ENCODE measurements at places on chromosomes 7 and 10.

DNA sequence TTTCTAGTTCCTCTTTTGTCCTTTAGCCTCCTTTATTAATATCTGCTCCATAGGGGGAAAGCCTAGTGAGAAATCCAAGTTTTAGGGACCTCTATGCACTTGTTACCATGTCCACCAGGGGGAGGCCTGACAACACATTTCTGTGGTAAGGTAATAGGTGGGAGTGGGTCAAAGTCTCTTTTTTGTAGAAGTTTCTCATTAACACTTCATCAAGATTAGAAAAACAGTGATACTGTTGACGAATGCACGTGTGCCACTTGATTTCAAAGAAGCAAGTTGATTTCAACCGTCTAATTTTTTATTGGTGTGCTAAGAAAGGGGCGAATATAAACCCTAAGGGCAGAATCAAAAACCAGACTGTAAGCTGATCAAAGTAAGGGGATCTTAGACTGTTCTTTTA lies 30.6 kb downstream of the CISD1 start:
- DNase-seq, result peak; percentile 63

DNA sequence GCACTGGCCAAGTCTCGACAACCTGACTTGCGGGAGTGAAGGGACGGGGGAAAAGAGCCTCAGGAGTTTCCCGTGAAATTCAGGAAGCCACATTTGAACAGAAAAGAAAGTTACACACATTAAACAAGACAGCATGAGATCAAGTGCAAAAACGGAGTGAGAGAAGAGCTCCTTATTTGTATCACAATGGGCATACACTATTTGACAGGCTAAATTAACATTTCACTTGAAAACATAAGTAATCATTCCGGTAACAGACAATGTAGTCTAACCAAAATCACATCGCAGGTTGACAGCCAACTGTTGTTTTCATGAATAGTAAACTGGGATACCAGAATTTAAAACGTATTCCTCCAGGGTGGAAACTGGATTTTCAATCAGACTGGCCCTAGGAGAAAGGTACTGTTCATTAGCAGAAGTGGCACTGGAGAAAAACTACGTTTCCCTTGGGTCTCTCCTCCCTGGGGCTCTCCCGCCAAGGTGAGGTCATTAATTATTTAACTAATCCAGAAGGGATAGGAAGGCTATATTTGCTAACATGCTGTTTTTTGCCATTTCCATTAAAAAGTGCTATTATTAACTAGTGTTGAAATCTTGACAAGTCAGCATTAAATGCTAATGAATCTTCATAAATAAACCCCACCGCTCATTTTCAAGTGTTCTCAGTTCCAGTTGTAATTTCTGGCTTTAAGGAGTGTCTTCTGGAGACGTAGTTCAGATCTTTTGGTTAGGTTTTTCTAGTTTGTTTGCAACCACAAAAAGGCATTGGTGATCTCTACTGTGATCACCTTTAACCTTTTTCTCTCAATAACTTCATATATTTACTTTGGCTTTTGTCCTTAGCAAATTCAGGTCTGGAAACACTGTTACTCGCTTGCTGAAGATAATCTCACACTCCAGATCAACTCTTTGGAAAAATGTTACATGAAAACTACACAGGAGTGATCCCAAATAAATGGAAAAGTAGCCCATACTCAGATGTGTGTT lies 25.1 kb downstream of the RHEB start:
- DNase-seq, result no peak

- DNase-seq, result no peak
Observed at GRCh38 chr10:91569522-91569921, 63.3 kb downstream of the PPP1R3C start.

DNA sequence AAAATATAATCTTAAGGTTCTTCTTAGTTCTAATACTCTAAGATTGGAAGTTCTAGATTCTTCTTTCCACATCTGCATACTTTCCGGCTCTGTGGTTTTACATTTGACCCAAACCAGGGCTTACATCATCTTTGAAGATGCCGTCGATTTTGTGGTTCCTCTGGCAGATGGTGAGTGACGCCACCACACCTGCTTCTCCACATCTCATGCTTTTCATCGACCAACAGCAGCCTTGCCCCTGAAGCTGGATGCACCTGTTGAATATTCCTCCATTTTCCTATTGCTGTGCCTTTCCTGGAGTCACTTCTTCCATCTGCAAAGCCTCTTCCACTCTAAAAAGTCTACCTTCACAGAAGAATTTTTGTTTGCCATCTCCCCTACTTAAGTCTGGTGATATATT lies 121.3 kb downstream of the PRKCQ start:
- no peak for DNase-seq

DNA sequence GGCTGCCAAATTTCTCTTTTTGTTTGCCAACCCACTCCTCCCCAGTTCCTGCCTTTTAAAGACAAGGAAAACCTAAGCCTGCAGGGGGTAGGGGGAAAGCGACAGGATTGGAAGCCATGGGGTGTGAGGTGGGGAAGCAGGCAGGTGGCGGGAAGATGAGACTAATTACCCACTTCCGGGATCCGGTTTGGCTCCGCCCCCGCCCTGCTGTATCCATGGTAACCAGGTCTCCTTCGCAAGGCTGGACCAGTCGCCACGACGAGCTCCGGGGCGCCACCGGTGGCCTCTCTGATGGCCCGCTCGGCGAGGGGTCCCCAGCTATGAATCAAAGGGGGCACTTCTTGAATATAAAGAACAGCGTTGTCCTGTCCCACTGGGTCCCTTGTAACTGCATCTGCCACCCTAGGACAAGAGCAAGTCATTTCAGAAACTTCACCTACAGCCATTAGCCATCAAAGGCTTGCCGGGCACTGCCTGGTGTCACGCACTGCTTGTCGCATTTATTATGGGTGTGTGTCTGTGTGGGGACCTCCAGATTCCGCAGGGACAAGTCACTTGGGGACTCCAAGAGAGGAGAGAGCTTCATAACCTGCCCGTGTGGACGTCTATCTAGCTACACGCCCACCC lies 55.4 kb upstream of the LMTK2 start:
- DNase-seq, result peak; percentile 84

GRCh38 chr10:70828923-70829322 lies 13.2 kb downstream of the SGPL1 start:
- DNase-seq, result no peak

All from activated T-cell treated with anti-CD3 and anti-CD28 coated beads, Interleukin-2, amount 50 U/mL, for 48 hours (primary cell).